ENCODE measurements at places on chromosomes 2 and 18. TPM values are rescaled to one million over a fixed set of nuclear protein-coding genes. Genes with fewer than 3 reads are reported as not detected.

Gene C2orf66
- total RNA-seq: not detected

Gene SCYGR4
- total RNA-seq: not detected

Gene CCBE1
- 52.3 TPM for total RNA-seq

Gene PAIP2B
- 0.67 TPM for total RNA-seq

Gene SKOR2
- not detected for total RNA-seq

Gene FAM237A
- total RNA-seq: not detected

Gene ZEB2
- total RNA-seq: 18.9 TPM
